ENCODE measurements at places on chromosomes 5 and 9.

DNA sequence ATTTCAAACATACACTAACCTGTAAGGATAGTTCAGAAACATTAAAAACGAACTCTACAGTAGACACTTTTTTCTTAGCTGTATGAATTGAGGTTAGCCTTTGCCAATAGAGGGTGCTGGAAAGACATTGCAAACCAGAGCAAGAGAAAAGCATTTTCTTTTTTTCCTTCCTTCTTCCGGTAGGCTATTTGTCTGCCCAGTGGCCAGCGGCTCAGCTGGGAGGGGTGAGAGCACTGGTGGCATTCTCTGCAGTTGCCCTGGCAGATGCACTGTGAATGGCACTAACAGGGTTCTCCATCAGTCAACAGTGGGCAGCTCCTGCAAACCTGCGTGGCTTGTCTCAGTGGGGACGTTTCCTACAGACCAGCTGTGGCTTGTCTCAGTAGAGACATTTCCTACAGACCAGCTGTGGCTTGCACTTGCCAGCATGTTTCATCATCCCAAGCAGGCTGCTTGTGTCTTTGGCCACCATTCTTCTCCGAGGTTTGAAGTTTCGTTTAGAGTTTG lies 984.5 kb upstream of the CDH18 start:
- DNase-seq: no peak

- peak; percentile 62 for DNase-seq
These were observed 117.8 kb downstream of the CCDC192 start for GRCh38 chr5:127820910-127821553.

DNA sequence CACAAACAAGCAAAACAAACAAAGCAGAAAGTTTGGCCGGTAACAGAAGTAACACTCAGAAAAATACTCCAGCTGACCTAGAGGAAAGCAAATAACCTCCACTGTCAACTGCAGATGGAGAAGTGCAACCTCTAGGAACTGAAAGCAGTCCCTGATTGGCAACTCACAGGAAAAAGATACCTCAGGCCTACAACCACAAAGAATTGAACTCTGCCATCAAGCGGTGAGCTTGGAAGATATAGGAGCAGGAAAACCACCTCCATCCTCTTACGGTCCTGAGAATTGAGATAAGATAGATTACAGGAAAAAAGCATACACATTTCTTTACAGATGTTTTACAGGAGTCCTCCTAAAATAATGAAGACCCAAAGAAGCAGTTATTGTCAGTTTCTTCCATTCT lies 184.5 kb downstream of the PDZD2 start:
- no peak for DNase-seq

- DNase-seq: no peak
These were observed 181.9 kb upstream of the ADRA1B start for GRCh38 chr5:159734366-159734765.

DNA sequence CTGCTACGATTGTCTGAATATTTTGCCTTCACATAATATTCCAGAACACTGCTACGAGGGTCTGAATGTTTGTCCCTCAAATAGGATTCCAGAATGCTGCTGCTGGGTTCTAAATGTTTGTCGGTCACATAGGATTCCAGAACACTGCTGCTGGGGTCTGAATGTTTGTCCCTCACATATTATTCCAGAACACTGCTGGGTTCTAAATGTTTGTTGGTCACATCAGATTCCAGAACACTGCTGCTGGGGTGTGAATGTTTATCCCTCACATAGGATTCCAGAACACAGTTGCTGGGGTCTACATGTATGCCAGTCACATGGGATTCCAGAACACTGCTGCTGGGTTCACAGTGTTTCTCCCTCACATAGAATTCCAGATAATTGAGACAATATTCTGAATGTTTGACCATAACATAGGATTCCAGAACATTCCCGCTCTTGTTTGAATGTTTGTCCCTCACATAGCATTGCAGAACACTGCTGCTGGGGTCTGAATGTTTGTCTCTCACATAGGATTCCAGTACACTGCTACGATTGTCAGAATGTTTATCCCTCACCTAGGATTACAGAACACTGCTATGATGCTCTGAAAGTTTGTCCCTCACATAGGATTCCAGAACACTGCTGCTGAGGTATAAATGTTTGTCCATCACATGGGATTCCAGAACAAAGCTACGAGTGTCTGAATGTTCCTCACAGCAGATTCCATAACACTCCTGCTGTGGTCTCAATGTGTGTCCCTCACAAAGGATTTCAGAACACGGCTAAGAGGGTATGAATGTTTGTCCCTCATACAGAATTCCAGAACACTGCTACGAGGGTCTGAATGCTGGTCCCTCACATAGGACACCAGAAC lies 201.8 kb downstream of the FOXD4L6 start:
- DNase-seq: no peak

DNA sequence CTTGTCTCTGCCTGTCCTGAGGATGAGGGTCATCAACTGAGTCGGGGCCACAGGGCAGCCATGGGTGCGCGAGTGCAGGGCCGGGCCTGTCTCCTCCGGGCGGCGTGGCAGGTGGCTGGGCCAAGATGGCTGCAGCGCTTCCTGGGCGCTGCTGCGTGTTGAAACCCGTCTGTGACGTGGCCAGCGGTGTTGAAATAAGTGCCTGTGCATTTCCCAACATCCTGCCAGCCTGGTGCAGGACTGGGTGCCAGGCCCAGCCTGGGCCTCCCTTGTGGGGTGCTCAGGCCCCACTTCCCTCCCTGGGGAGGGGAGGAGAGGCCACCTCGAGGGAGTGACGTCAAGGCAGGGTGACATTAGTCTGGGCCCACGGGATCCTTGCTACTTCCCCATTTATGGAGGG lies 45.5 kb downstream of the RXRA start:
- no peak for DNase-seq

DNA sequence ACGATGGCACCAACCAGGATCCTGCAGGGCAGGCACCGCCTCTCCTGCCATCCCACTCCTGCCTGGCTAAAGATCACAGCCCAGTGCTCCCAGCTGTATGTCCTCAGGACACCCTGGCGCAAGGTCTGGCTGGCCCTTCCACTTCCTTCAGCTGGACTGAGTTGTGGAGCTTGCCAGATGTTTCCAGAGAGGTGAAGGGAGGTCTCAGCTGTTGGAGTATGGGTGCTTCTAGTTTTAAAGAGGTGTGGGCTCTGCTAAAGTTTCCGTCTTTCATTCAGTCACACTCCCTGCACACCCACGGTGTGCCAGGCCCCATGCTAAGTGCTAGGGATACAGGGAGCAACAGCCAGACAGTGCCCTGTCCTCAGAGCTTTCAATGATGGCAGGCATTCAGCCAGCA lies 34.1 kb downstream of the C5orf15 start:
- DNase-seq: no peak
